RWPE1 (cell line): ENCODE measurements at places on chromosomes 6 and 20.

DNA sequence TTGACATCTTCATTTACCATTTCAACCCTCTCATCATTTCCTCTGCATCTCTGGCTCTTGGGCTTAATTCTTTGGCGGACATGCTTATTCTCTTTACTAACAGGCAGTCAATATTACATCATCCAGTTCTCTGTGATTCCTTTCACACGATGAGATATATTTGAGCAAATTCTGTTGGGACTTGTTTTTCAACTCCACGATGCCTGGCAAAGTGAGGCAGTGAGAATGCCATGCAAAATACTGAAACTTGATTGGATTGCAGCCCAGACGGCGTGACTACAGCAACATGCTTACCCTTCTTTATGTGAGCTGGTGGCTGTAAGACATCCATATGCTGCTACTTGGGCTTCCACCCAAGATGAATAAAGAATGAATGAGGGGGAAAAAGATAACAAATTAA, 101.7 kb upstream of the SPACA1 start:
- DNase-seq, result peak; percentile 53

DNA sequence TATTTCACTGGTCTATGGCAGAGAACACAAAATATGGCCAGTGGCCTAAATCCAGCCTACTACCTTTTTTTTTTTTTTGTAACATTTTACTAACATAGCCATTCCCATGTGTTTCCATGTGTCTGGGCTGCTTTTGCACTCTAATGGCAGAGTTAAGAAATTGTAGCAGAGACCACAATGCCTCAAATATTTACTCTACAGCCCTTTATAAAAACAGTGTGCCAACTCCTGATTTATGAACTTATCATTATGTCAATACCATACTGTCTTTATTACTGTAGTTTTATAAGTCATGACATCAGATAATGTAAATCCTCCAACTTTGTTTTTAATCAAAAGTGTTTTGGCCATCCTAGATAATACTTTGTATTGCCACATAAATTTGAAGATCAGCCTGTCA, 27.4 kb upstream of the CAP2 start:
- no peak for DNase-seq

DNA sequence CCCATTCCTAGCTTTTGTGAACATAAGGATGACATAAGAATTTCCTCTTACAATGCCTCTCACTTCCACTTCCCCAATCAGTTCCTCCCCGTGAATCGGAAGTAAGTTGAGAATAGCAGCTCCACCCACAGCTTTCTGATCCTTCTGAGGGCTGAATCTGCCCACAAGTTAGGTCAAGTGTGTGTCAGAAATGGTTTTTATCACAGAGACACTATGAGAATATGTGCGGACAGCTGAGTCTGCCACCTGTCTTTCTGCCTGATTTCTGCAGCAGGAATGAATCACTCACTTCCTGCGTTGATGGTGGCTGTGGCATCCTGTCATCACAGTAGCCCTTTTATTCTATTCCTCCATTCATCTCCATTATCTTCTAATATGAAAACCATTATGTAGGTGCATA, 70.2 kb downstream of the RIN2 start:
- DNase-seq, result peak; percentile 59

DNA sequence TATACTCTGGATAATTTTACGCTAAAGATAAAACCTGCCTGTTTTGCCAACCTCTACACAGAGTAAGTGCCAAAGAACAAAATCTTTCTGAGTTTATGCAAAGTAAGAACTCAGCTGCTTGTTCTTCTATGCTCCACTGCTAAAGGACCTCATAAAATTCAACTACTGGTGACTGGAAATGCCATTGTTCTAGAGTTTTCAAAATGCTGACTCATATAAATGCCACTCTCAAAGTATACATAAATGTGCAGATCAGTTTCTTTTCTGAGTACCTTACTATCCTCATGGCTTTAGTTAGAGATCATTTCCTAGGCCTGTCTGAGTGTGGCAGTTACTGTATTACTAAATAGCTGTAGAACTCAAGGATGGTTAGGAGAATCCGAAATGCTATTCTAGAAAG, 45.6 kb downstream of the LYRM4 start:
- DNase-seq, result no peak

DNA sequence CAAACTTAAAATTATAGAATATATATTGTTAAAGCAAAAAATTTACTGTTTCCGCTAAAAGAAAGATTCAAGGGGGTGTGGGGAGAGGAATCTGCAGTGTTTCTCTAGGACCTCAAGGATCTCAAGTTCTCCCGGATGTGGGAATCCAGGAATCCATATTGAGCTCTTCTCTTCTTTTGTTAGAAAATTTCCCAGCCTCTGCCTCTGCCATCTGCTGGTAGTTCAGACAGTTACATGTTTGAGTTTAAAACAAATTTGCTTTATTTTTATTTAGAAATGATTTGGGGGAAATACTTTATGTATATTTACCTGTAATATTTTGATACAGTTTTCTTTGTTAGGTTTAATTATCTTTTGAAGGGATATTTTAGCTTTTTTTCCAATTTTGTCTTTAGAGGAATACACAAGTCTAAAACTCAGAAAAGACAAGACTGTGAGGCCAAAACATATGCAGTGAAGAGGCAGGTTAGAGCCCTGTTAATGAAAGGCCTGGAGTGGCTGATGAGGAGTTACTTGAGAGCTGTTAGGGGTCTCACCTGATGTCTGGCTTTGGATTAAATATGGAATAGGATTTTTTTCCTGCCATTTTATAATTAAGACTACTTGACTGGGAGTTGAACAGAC, 268.8 kb downstream of the ARID1B start:
- peak; percentile 55 for DNase-seq

DNA sequence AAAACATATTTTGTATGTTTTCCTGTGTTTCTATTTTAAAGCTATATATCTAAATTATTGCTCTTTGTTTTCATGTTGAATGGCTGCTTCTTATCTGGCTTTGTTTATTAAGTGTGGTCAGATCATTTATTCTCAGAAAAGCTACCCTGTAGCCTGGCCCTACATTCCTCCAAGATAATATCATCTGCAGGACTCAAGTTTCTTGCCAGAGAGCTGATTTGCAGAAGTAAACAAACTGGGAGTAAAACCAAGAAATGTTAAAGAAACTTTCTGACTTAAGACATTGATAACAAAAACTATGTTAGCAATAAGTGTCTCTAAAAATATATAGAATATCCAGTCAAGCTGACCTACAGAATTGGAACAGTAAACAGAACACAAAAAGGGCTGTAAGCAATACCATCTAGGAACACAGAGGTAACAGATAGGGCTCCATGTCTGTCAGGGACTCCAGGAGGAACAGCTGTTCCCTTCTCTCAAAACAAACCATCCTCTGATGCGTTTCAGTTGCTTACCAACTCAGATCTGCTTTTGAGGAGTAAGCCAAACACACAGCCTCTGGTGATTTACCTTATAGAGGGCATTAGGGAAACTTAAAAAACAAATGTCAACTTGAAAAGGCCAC, 17.5 kb upstream of the CEP85L start:
- no peak for DNase-seq

- DNase-seq, result no peak
Observed at GRCh38 chr6:21970569-21971300, 326.1 kb downstream of the PRL start.
